ENCODE measurements at places on chromosomes 4 and X.

GRCh38 chrX:66030505-66031317 is 9.2 kb downstream of the VSIG4 start:
- DNase-seq: no peak

GRCh38 chrX:38220024-38220414 is 652 bp downstream of the SRPX start:
- DNase-seq: peak; percentile 1

- no peak for DNase-seq
These were observed 34.6 kb upstream of the SORBS2 start for GRCh38 chr4:185846505-185847150.

- DNase-seq: no peak
These were observed 7.6 kb downstream of the CLCN5 start for GRCh38 chrX:49930039-49930438.

DNA sequence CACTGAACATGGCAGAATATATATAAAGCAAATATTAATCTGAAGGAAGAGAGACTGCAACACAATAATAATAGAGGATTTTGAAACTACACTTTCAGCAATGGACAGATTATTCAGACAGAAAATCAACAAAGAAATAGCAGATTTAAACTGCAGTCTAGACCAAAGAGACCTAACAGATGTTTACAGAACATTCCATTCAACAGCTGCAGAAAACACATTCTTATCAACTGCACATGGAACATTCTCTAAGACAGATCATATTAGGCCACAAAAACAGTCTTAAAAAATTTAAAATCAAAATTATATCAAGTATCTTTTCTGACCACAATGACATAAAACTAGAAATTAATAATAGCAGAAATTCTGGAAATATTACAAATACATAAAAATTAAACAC is 27.1 kb downstream of the CENPE start:
- no peak for DNase-seq

DNA sequence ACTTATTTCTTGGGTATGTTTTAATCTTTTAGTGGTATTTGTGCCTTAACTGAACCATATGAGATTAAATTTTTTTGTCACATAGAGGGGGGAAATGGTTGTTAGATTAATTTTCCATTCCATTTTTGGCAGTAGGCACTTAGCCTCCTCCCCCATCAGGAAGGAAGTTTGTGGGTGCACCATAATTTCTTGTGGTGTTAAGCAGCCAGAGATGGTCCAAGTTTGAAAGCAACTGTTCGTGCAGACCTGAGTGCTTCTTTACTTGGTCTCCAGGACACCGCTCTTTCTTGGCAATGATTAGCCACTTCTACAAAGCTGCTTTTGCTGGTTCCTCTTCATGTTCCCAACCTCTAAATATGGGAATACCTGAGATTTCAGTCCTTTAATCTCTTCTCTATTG is 92.7 kb upstream of the RPL34 start:
- no peak for DNase-seq

GRCh38 chr4:37795581-37796195 is 30.8 kb upstream of the PGM2 start:
- DNase-seq: no peak

GRCh38 chrX:9519546-9520216 is 54.8 kb downstream of the TBL1X start:
- no peak for DNase-seq

- no peak for DNase-seq
These were observed 36.1 kb downstream of the EVC start for GRCh38 chr4:5746829-5747737.

GRCh38 chr4:132504438-132504837 is 644.7 kb upstream of the PCDH10 start:
- no peak for DNase-seq

DNA sequence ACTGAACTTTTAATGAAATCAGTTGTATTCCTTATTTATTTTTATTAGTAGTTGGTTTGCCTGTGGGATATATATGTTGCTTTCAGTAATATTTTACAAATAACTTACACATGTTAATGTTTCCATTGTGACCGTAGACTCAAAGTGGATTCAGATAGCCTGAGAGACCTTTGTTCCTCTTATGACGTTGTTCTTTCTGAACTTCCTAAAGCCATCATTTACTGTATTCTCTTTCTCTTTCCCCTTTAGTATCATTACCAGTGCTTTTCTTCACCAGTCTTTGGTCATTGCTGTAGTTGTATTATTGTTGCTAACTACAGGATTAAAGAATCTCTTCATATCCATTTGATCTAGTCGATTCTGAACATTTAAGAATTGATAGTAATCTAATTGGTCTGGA is 4.3 kb downstream of the STIM2 start:
- DNase-seq: no peak

DNA sequence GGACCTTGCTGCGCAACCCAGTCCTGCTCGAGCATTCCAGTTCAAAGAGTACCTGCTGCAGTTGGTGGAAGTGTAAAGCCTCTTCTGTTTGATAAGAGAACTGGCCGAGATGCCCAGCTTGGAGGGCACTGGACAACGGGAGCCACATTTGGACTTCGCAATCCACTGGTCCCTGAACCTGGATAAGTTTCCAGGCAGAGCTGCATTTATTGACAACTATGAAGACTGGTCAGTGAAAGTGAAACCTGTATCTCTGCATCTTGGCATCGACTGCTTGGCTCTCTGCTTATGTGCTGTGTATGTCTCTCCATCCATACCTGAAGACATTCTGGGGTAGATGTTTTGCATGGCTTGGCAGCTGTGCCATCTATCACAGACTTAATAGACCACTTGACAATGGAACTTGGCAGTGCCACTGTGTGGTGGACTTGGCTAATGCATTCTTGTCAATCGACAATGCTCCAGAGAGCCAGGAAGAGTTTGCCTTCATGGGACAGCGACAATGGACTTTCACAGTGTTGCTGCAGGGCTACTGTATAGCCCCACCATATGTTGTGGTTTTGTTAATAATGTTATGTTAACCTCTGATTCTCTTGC is 43.5 kb upstream of the ZBTB33 start:
- DNase-seq: no peak

- DNase-seq: no peak
These were observed 42.6 kb downstream of the ADGRA3 start for GRCh38 chr4:22473268-22473667.

DNA sequence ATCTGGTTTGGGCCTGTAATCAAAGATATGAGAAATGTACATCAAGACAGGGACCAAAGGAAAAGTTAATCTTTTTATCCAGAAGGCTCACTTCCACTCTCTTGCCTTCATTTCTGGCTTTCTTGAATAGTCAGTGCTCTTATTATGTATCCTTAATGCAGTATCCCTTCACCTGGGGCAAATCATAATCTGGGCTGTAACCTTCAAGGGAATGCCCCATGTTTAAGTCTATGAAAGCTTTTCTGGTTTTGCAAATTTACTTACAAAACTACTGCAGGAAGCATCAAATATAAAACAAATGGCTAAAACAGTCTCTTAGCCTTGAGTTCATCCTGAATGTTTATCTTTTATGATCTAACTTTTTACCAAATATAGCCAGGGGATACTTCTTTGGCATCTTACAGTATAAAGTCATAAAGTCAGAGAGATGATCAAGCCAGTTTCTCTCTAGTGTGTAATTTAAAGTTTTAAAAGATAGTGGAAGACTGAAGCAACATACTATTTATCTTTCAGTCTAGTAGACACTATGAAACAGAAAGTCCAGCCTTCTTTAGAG is 1214.8 kb downstream of the STIM2 start:
- no peak for DNase-seq

- no peak for DNase-seq
These were observed 97.0 kb upstream of the LDB2 start for GRCh38 chr4:16995451-16995850.

GRCh38 chr4:39004758-39005157 is 27.5 kb downstream of the TMEM156 start:
- no peak for DNase-seq

DNA sequence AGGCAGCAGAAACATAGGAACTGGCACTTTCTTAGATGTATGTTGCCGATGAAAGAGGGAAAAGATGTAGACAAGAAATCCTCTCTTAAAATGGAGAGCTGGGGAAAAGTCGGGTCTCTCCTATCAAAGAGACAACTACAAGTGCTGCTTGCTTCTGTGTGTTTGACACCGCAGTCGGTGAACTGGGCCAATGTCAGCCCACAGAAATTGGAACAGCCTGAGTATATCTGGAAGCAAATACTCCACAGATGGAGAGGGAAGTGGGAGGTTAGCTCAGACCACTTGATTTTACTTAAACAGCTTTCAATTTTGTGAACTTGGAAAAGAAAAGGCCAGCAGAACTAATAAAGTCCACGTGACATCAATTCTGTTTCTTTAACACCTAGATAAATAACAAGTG is 230.9 kb upstream of the FAT1 start:
- no peak for DNase-seq

- no peak for DNase-seq
These were observed 63.0 kb upstream of the ENPP6 start for GRCh38 chr4:184280591-184281071.

DNA sequence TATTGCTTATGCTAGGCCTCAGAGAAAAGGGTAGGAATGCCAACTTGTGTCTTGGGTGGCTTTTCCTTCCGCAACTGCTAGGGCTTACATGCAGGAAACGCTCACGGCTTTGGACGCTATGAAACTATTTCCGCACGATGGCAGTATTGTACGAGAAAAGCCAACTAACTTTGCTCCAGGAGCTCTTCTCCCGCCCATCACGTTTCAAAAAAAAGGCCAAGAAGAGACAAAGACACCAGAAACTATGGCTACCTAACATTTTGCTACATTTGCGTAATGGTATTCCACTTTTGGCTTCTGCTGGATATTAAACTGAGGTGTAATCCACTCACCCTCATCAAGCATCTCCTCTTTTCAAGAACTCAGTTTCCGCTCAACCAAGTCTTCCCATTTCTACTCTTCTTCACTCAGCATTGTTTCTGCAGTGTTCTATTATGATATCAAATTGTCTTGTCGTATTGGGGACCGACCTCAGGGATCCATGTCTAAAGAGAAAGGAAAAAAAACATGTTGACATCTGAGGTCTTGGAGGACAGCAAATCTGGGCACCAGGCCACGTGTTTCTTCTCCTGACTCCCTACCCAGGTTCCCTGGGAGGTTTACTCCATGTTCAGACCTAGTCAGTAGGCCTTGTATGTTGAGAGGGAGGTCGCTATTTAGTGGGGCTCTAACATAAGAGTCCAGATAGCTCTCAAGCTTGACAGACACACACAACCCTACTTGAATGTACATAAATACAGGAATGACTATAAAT is 239.4 kb upstream of the STK26 start:
- peak; percentile 66 for DNase-seq

DNA sequence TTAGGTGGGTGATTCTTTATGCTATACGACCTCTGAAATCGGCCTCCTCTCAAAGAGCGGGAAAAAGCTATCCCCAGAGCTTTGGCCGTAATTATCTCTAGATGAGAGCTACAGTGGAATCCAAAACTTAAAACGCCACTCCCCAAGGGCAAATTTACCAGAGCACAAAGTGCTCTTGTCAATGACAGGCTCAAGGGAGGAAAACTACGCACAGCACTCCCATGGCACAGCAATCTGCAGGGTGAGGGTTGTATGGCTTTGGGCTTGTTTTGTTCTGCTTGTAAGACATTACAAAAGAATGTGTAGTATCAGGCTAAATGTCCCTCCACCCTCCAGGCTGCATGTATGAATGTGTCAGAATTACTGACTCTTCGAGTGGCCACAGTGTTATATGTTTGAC is 44.0 kb downstream of the ARHGEF6 start:
- no peak for DNase-seq

GRCh38 chr4:8319731-8320385 is 50.3 kb downstream of the HTRA3 start:
- no peak for DNase-seq

- DNase-seq: peak; percentile 25
These were observed 27.4 kb downstream of the CBLL2 start for GRCh38 chrX:22300130-22300529.

GRCh38 chrX:40109288-40110008 is 11.7 kb upstream of the BCOR start:
- DNase-seq: peak; percentile 39

GRCh38 chr4:187085339-187085738 is 361.7 kb upstream of the FAT1 start:
- no peak for DNase-seq

GRCh38 chr4:14943749-14944148 is 58.5 kb upstream of the CPEB2 start:
- no peak for DNase-seq

DNA sequence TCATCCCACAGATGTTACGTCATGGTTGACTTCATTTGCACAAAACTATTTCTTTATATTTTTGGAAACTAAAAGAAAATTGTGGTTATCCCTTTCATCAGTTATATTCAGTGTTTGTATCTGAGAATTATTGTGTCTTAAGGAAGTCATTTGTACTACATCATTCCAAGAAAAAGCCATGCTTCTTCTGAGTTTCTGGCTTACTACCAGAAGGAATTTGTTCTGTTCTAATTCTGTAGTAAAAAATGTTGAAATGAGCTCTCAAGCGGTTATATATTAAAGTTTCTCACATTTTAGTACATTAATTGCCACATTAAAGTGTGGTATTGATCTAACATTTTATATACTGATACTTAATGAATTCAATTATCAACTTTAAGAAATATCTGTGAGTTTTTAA is 1844.5 kb downstream of the PCDH7 start:
- no peak for DNase-seq

- DNase-seq: no peak
These were observed 53.9 kb upstream of the ZNF157 start for GRCh38 chrX:47316276-47317025.

DNA sequence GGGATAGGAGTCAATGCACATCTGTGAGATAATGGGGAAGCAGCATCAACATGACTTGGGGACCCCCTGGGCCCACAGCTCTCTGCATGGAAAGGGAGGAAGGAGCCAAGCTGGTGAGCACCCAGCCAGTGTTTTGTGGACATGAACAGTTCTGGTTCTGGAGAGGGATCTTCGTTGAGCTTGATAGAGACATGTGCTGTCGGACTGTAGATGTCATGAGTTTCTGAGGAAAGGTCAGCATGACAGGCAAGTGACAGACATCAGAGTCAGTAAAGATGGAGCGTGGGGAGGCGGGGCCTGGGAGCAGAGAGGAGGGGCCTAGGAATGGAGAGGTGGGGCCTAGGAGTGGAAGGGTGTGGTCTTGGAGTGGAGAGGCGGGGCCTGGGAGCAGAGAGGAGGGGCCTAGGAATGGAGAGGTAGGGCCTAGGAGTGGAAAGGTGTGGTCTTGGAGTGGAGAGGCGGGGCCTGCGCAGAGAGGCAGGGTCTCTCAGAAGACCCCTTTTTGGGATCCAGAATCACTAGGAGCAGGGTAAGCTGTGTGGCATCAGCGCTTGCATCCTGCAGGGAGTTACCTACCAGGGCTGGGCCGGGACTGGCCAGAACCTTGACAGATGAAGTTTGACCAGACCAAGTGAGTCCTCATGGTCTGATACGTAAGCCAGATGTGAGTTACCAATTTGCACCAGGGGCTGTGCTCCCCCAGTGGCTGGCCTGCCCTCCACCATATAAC is 33.7 kb downstream of the PIGG start:
- DNase-seq: no peak

DNA sequence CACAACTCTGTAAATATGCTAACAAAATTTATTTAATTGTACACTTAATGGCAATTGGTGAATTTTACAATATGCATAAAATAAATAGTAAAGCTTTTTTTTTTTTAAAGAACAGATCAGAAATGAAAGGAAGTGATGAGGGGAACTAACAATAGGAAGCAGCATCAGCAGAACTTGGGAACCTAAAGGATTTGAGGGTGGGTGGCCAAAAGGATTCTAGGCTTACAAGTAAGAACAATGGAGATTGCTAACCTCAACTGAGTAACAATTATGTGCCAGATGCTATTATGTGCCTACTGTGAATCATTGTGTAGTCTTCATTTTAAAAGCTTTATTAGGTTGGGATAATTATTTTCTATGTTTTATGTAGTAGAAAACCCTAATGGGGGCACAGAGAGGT is 185.2 kb downstream of the LDB2 start:
- DNase-seq: no peak
